ENCODE measurements at places on chromosomes 2 and 18.

GRCh38 chr2:217289907-217290280, 430.0 kb upstream of the TNP1 start:
- no peak for DNase-seq

DNA sequence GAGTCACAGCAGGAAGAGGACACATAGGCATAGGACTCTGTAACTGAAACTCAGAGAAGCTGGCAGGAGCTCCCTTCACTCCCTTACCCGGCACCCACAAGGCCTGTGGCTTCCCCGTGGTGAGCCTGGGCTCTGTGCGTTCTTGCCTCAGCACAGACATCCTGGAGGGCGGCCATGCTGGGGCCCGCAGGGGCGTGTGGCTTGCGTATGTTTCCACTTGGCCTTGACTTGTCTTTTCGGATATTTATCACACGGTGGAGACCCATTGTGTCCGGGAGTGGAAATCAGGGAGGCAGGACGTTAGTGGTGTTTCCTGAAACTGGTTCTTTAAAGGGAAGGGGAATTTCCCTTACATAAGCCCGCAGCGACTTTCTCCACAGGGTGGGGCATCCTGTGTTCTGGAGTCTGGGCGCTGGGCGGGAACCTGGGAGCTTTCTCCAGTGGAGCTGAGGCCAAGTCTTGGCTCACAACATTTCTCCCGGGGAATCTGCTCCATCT, 49.9 kb upstream of the EML6 start:
- DNase-seq: no peak

DNA sequence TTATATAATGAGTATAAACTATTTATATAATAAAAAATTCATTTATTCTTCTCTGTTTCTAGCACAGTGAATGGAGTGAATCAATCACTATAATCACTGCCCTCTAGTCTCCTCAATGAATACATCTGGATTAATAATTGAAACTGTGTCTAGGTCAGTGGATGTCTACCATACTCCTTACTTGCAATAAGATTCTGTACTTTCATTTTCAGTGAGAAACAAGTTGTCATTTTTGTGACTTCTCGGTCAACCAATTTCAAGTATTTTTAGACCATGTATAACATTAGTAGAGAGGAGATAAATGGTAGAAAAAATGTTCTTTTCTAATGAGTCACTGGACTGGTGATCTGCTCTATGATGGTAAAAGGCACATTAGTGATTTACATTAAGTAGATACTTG, 799.6 kb upstream of the CHAC2 start:
- no peak for DNase-seq

GRCh38 chr2:147827088-147827375, 17.8 kb upstream of the ACVR2A start:
- DNase-seq: no peak

GRCh38 chr2:3189076-3189591, 188.5 kb downstream of the EIPR1 start:
- DNase-seq: no peak

DNA sequence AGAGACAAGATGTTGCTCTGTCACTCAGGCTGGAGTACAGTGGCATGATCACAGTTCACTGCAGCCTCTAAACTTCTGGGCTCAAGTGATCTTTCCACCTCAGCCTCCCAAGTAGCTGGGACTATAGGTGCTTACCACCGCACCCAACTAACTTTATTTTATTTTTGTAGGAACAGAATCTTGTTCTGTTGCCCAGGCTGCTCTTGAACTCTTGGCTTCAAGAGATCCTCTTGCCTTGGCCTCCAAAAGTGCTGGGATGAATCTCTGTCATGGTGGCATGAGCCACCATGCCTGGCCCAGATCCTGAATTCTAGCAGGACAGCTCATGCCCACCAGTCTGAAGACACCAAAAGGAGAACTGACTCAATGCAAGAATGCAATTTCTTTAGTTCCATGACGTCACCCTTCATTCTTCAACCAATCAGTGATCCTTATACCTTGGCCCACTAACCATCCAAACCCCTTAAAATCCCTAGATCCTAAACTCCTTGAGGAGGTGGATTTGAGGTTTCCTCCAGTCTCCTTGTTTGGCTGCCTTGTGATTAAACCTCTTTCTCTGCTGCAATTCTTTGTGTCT, 25.6 kb upstream of the CXXC1 start:
- DNase-seq: no peak

DNA sequence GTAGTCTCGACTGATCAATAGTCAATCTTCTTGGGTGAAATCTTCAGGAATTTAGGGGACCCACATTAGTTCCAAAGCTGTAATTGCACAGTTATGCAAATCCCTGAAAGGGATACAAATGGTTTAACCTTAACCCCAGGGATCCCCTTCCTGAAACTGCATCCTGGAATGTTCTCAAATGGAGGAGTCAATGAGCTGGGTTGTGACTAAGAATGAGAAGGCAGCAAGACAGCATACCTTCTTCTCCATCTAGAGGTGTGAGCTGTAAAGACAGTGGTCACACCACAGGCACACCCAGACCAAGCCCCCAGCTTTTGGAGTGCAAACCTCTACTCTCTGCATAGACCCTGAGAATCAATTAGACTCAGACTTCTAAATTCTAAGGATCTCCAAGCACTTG, 164.7 kb upstream of the MEIS1 start:
- DNase-seq: peak; percentile 51

DNA sequence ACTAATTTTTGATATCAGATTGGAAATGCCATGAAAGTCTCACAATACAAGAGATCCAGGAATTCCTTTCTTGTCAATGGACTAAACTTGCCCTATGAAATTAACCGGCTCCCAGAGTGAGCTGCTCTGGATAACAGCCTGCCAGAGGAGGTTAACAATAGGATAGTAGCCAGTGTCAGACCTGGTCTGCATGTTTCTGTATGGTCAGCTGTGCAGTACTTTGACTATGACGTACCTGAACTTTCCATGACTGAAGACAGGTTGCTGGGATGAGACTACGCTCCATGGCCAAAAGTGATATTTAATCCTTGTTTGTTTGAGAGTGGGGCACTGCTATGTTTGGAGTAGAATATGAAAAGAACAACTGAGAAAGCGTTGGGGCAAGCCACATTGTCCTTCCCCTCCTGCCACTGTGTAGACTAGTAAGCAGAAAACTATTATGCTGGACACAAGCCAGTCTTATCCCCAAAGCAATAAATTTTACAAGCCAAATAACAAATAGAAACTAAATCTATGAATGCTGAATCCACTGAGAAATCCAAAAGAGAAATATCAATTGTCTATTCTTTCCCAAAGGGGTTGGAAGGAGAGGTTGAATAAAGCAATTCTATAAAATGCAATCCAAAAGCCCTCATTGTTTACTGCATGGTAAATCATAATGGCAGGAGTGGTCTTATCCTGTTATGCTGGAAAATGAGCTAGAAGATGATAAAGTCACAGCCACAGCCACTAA, 115.5 kb upstream of the CYP26B1 start:
- no peak for DNase-seq

DNA sequence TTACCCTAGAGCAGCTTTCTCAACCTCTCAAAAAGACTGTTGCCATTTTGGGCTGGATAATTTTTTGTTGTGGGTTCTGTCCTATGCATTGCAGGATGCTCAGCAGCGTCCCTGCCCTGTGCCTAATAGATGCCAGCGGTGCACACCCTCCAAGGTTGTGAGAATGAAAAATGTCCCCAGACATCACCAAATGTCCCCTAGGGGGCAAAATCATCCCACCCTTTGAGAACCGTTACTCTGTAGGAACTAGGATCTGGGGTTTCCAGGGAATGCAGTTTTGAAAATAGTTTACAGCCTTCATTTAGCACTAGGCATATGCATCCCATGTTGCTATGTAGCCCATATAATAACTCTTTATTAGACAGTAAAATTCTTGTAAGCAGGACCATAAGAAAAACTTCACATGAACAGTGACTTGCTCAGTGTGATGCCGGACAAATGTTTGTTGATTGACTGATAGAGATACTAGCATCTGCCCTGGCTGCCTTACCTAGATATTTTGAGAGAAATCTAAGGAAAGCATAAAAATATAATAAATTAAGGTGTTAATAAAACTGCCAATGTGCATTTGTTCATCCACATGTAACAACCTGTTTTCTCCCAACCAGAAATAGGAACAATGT, 79.2 kb upstream of the EPC2 start:
- no peak for DNase-seq

- DNase-seq: no peak
Observed at GRCh38 chr18:55314031-55314430, 274.0 kb downstream of the TCF4 start.

GRCh38 chr2:168850846-168851245, 39.4 kb downstream of the SPC25 start:
- no peak for DNase-seq

DNA sequence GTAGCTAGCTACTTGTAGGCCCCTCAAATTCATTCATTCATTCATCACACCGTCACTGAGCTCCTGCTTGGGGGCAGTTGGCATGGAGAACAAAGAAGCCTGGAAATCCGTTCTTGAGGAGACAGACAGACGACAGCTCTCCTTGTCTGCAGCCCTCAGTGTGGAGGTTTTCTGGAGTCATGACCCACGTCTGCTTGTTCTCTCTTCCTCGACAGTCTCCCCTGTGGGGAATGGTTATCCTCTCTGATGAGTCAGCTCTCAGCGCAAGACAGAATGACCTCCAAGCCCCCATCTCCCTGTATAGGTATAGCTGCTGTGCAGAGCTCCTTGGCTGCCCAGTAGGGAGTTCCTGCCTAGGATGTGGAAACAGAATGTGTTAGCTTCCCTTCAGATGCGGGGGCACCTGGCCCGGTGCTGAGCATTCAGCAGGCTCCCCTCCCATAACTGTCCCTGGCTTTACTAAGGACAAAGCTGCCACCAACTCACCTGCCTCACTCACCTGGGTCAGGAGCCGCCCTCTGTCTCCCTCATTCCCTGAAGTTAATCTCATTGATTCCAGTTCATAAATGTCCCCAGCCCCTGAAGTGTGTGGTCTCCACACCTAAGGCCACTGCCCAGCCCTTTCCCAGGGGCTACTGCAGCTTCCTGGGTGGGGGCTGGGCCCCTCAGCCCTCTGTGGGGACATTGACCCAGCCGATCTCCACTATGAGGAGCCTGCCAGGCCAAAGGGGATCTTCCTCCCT, 124.7 kb downstream of the ACKR3 start:
- DNase-seq: no peak

- no peak for DNase-seq
Observed at GRCh38 chr2:74690571-74690970, 36.5 kb downstream of the SEMA4F start.

- no peak for DNase-seq
Observed at GRCh38 chr2:236702657-236703372, 133.2 kb downstream of the ACKR3 start.

- DNase-seq: peak; percentile 24
Observed at GRCh38 chr18:57060814-57061213, 86.1 kb upstream of the BOD1L2 start.

GRCh38 chr2:156532989-156533388, 96.8 kb downstream of the GPD2 start:
- no peak for DNase-seq

DNA sequence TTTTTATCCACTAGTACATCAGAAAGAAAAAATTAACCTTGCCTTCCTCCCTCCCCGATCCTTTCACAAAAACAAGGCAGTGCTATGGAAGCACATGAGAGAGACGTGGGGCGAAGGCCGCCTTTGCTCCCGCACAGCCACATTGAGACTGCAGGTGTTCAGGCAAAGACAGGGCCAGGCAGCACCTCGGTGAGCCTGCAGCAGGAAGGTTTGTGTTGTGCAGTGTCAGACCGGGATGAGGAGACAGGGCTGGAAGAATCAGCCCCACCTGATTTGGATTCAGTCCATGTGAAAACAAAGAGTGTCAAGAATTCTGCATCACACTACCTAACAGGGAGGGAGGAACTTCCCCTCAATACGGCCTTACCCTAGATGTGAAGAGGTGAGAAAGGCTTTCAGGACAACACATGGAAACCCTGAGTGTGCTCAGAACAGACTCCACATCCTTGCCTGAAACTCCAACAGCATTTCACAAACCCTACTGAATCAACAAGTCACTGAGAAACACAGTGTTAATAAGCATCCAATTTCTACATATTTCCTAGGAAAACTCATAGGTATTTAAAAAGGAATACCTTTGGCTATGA, 59.6 kb downstream of the HDAC4 start:
- no peak for DNase-seq

- DNase-seq: no peak
Observed at GRCh38 chr2:96525211-96525507, 11.4 kb upstream of the ARID5A start.

DNA sequence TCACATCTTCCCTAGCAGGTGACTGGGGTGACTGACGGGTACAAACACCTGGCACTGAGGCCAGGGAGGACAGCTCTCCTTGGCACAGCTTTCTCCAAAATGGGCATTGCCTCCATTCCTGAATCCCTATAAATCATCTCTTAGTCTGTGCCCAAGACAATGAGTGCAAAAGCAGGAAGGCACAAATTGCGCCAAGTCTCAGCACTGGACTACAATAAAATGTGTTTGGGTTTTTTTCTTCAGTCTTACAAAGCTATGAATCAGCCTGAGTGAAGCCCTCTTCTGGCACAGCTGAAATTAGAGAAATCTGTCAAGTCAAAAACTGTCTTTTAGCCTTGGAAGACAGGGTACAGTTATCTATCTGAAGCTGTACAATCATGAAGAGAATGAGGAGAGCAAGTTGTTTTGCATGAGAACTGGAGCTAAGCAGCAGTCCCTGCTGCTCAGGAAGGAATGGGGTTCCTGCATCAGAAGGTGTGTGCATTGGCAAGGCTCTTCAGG, 90.8 kb downstream of the EPB41L3 start:
- no peak for DNase-seq

All from H9 (cell line).